ENCODE measurements at places on chromosomes 2 and 18. TPM values are rescaled to one million over a fixed set of nuclear protein-coding genes. Genes with fewer than 3 reads are reported as not detected.

STAMBP gene
- 76.9 TPM for total RNA-seq

NRBP1 gene
- total RNA-seq: 62.1 TPM

STEAP3 gene
- 0.34 TPM for total RNA-seq

C1GALT1C1L gene
- total RNA-seq: 0.36 TPM

SERPINB10 gene
- total RNA-seq: not detected

CCDC141 gene
- total RNA-seq: 6.5 TPM

KATNAL2 gene
- total RNA-seq: 0.58 TPM

INHBB gene
- total RNA-seq: not detected

HMSD gene
- total RNA-seq: 1.6 TPM

TDRD15 gene
- not detected for total RNA-seq
